Colonic mucosa (tissue), 4 donors: ENCODE measurements at places on chromosomes 5 and 9.

- peak; percentile 38 for DNase-seq
Measured at GRCh38 chr5:16690243-16690852, 73.6 kb upstream of the RETREG1 start.

DNA sequence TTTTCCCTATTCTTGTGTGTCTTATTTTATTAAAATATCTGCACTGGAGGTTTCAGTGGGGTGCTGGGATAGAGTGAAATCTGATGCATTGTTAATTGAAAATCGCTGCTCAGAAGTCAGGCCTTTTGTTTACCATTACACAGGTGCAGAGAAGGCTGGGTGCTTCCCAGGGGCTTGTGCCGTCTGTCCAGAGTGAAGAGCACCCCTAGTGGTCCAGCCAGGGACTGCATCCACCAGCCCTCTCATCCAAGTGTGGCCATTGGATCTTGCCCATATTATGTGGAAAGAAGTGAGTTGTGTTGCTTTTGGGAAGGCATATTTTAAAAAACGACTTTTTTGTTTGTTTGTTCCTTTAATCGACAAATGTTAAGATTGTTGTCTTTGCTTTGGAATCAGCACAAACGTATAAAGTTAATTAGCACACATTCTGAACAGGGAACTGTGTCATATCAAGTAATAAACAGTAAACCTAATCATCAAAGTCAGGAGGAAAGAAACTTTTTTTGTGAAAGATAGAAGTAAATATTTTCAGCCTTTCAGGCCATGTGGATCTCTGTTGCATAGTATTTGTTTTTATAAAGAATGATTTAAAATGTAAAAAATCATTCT, 315.6 kb downstream of the MTRR start:
- peak; percentile 68 for DNase-seq

GRCh38 chr9:69760278-69760610, 433 bp upstream of the PTAR1 start:
- no peak for DNase-seq

GRCh38 chr5:147904110-147904509, 2.2 kb downstream of the C5orf46 start:
- no peak for DNase-seq

GRCh38 chr5:141805874-141806595, 72.2 kb downstream of the PCDH1 start:
- DNase-seq, result no peak

DNA sequence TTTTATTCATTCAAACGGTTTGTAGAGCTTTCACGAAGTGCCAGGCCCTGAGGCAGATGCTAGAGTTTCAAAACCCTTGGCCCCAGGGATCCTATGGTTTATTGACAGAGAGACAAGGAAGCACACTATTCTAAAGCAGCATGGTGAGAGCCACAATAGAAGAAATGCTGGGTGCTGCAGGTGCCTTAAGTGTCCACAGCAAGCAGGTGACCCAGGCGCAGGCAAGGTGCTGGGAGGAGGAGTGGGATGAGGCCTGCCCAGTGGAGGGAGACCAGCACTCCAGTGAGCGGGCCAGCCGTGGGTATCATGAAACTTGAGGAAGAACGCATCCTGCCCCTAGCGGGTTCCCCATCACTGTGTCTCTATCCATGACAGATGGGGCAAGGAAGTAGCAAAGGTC, 71.0 kb downstream of the OSMR start:
- DNase-seq, result no peak

DNA sequence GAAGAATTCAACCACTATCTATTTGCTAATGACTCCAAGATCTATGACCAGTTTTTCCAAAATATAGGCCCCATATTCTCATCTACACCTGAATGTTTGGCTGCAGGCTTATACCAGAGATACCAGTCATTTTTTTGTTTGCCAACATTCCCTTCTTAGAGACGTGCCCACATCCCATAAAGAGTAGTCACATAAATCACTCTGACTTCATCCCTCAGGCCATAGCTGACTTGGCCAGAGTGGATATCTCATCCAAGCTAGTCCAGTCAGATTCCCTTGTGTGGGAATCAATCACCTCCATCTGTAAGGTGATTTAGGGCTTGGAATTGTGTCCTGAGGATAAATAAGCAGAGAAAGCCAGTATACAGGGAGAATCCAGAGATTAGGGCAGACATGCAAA, 124.3 kb upstream of the SLC24A2 start:
- no peak for DNase-seq

GRCh38 chr9:120901755-120902568, 24.6 kb downstream of the TRAF1 start:
- DNase-seq, result no peak

DNA sequence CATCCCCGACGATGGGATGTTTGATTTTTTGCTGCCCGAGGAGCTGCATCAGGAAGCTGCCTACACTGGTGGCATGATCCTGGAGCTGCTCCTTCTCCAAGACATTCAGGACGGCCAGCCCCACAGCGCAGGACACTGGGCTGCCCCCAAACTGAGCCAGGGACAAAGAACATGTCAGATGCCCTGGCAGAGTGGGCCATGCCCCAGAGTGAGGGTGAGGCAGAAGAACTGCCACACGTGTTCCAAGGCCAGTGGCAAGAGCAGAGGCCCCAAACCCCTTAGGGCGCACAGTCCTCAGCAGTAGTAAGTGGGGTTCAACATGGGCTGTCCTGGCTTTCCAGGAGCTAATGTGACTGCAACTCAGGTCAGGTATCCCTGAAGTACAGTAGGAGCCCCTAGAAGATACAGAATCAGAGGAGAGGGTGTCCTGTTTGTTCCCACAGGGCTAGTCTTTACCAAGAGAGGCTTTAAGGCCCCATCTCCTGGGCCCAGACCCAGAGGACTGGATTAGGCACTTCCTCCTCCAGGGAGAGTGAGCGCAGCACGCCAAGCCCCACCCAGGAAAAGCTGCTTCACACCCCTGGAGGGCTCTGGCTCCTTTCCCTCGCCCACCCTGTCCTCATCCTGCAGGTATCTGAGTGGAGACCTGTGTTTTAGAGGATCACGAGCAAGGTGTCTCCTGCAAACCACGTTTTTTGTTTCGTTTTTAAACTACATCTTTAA, 11.1 kb downstream of the HNRNPAB start:
- DNase-seq, result peak; percentile 75

DNA sequence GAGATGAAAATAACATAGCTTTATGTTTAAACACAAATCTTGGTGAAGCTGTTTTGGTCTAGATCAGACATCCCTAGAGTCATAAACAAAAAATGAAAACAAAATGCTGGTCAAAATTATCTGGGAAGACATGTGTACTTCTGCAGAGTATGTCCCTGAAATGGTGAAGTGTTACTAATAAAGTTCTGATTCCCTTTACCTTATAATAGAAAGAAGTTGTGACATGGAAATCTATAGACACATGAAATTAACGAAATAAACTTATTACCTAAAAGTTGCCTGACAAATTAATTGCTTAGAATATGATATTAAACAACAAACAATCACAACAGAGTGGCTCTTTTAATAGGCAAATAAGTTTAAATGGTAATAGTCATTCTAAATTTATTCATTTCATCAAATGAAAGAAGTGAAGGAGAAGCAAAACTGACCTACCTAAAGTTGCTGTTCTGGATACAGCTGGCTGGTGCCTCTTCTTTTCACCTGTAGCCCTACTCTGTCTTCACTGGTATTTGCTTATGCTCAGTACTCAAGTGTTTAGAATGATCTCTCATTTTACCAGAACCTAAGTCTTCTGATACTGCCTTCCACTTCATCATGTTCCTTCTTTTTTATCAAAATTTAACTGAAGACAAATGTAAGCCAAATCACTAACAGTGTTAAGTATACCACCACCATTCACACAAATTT, 38.8 kb downstream of the FNIP1 start:
- no peak for DNase-seq

GRCh38 chr5:31470608-31471007, 61.3 kb downstream of the DROSHA start:
- DNase-seq, result no peak

GRCh38 chr9:137515338-137515724, 34.9 kb downstream of the PNPLA7 start:
- DNase-seq, result no peak

DNA sequence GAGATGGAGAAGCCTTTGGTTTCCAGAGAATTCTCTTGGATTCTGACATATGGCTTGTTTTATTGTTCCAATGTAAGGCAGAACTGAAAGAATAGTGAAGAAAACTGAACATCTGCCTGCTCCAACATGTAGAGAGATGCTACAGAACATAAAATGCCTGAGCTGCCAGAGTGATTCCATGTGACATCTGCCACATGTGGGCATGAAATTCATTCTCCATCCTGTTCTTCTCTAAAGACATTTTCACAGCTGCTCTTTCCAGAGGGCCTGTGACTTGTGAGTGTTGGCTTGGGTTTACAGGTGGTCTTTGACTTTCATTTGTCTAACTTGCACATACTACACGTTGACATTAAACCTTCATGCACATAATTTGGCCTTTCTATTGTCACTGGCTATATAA, 33.7 kb upstream of the TXN start:
- DNase-seq, result no peak
